Activated CD4-positive, alpha-beta T cell treated with anti-CD3 and anti-CD28 coated beads, Interleukin-2, amount 10 ng/mL, durations not matched to agents 7 days and 5 days (primary cell): ENCODE measurements at places on chromosomes 3 and 15. TPM values are rescaled to one million over a fixed set of nuclear protein-coding genes. Genes with fewer than 3 reads are reported as not detected.
A peak's percentile ranks its signal among the peaks of the same experiment; 100 is the strongest.

- no peak for DNase-seq
These were observed 68.2 kb downstream of the SIDT1 start for GRCh38 chr3:113600418-113601182.

TRH gene
- not detected for total RNA-seq

DNA sequence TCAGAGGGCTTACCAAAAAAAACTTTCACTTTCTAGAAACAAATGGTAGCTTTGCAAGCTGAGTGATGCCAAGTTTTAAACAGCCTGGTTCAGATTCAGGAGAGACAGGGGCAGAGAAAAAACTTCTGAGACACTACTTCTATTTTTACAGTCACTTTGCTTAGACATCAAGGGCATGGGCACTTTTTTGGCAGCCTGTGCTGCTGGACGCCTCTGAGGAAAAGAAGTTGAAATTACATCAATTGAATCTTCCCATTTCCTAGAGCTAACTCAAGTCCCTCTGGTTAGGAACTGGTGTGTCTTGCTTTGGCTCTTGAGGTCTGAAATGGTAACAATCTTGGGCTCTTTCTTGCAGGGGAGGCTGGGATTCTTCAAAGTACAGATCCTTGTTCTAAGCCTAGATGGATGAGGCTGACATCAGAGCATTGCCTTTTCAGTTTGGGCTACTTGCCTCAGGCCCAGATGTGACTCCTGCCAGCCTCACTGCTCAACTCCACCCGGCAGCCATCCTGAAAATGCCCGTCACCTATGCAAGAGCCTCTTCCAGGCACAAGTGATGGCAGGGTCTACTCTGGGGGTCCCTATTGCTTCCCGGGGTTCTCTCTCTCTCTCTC lies 357.5 kb downstream of the FOXP1 start:
- DNase-seq: no peak

GRCh38 chr15:98960555-98961050 lies 47.0 kb downstream of the PGPEP1L start:
- no peak for DNase-seq

BHLHE40 gene
- total RNA-seq: 112 TPM

DNA sequence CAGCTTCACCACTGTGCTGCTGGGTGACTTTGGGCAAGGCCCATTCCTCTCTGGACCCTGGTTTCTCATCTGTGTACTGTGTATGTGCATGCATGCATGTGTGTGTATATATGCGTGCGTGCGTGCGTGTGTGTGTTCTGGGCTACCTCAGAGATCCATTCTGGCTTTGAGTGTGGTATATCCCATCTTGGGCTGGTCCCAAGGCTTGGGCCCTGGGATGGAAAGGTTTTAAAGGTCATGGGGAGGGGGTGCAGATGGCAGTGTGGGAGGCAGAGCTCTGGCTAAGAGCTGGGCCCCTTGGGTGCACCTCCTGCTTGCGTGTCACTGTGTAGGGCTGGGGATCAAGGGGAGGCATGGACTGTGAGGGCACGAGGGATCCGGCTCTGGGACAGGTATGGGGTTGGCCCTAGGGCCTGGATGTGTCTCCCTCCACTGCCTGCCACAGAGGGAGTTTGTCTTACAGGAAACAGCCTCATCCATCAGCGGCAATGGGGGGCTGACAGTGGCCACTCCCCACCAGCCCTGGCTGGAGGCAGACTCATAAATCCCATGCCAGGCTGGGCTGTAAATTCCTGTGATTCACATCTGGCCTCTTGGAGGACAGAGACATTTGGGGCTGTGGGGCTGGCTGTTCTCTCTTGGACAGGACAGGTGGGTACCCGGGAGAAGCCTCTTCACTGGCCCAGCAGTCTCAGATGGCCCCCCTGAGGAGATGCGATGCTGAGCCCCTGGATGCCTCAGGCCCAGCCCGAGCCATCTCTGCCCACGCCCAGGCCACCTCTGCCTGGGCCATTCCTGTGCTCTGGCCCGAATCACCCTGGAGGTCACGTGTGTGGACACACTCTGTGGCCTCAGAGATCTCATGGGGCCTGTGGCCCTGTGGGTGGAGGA lies 21.4 kb upstream of the CSPG4 start:
- no peak for DNase-seq

GALNT15 gene
- not detected for total RNA-seq

- no peak for DNase-seq
These were observed 288.2 kb downstream of the ADAMTS17 start for GRCh38 chr15:100053474-100054121.

- no peak for DNase-seq
These were observed 163.0 kb upstream of the TMCO5A start for GRCh38 chr15:37771465-37771864.

GRCh38 chr3:127042634-127043033 lies 59.7 kb downstream of the PLXNA1 start:
- DNase-seq: no peak

DNA sequence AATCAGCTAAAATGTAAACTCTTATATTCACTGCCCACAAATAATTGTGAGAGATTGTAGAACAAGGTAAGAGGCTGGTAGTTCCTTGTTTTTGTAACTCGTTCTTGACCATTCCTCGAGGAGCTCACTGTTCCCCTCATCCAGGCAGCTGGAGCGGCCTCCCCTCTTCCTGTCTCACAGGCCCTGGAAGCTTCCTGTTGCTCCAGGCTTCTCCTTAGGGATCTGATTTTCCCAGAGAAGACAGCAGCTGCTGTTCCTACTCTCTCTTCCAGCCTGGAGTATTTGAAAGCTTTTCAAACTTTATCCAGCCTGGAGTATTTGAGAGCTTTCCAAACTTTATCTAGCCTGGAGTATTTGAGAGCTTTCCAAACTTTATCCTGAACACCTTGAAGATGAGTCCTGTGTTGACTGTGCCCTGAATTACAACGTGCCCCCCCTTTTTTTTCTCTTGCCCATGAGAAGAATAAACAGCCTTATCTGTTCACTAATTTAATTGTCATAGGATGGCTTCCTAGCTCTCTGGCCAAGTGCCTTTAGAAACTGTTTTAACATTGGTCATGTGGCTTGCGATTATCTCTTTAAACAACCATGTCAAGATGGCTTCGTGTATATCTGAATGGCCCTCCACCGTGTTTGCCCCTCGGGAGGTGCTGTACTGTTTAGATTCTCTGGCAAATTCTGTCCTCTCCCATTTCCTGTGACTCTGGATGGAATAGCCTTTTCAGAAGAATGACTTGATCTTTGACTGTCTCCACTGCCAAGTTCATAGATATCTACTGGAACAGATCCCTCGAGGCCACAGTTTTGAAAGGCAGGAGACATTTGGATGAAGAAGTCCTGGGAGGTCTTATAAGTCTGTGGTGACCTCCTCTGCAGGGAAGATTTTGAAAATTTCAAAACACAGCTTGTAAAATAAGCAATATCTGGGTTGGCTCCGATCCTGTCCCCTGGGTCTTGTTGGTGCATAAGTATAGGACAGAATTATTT lies 4.8 kb downstream of the ADAMTSL3 start:
- no peak for DNase-seq

DNA sequence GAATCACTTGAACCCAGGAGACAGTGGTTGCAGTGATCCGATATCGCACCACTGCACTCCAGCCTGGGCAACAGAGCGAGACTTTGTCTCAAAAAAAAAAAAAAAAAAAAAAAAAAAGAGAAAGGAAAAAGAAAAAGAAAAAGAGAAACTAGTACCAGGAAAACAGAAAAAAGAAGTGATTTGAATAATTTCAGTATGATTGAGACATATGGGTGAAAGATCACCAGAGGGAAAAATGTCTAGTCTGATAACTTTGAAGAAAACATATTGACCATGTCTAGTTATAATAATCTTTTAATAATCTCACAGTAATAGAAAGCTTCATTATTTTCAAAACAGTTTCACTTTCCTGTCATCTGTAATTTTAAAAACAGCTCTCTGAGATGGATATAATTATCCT lies 16.4 kb downstream of the TGFBR2 start:
- DNase-seq: no peak

SLC41A3 gene
- 26.0 TPM for total RNA-seq

DNA sequence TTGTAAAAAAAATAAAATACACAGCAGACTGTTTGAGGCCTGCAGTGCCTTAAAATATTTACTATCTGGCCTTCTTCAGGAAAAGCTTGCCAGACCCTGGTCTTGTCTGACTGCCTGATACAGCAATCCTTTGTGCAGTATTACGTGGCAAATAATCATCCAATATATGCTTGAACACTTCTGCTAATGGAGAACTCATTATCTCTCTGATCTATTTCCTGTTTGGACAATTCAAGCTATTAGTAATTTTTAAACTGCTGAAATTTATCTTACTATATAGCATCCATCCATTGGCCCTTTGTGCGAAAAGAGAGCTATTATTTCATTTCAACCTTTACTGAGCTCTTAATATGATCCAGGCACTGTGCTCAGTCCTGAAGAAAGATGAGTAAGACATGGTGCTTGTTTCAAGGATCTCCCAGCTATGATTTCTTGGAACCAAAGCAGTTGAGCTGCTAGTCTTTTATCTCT lies 15.9 kb downstream of the ATG7 start:
- DNase-seq: no peak

ZNF80 gene
- total RNA-seq: 0.10 TPM

- no peak for DNase-seq
These were observed 47.4 kb downstream of the MRPL46 start for GRCh38 chr15:88419830-88420229.

PLA1A gene
- total RNA-seq: not detected

DNA sequence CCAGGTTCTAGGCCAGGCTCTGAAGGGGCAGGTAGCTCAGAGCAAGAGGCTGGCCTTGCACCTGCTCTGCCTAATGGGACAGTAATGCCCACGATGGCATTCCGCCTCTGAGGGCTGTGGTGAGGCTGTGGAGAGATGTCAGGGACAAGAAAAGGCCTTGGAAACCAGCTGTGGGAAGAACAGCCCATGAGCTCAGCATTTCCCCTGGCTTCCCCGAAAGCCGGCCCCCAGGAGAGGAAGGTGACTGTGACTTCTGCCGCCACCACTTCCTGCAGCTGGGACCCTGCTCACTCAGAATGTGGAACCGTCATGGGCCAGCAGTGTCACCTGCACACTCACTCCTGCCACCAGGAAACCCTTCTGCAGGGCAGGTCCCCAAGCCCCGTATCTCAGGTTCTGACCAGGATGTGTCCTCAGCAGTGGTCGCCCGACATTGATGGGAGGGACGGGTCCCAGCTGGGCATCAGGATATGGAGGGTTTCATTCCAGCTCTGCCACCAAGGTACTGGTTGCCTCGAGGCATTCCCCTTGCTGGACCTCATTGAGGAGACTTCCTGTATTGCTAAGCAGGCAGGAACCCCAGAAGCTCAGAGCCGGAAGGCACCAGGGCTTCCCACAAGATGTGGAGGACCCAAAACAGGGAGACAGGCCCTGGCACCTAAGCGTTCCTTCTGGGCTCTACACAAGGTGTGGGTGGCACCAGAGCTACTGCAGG lies 30.7 kb downstream of the SEMA7A start:
- DNase-seq: peak; percentile 72

GRCh38 chr3:10344147-10344943 lies 23.4 kb upstream of the SEC13 start:
- peak; percentile 57 for DNase-seq

SCAANT1 gene
- total RNA-seq: not detected

DNA sequence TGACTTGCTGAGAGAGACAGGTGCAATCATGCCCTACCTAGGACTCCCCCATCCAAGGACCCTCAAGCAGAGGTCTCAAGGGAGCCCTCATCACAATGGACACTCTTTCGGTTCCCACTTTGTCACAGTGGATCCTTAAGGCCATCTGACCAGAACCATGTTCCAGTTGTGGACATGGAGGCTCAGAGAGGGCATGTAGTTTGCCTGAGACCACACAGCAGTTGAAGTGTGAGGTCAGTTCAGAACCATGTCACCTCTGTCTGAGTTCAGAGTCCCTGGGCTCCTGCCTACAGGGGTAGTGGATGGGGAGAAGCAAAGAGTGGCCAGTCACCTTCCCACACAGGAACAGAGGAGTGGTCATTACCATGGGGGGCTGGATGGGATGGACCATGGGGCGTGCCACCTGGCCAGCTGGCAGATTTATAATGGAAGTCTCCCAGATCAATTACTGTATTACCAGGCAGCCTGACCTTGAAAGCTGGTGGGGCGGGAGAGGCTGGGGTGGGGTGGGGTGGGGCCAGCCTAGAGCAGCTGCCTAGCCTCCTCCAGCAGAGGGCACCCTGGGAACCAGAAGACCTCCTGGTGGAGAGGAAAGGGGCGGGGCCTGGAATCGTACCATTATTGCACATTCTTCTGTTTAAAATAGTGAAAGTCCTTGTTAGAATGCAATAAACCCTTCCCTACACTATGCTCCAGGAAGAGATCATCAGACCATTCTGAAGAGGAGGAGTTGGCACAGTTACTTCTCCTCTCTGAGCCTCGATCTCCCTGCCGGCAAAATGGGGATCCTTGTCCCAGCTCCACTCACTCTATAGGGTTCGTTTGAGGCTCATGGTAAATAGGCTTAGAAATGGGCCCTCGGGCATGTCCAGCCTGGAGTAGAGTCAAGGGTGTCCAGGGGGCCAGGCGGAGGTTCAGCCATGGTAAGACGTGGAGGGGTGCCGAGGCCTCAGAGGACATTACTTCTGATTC lies 26.9 kb upstream of the LINGO1 start:
- DNase-seq: peak; percentile 37

DNA sequence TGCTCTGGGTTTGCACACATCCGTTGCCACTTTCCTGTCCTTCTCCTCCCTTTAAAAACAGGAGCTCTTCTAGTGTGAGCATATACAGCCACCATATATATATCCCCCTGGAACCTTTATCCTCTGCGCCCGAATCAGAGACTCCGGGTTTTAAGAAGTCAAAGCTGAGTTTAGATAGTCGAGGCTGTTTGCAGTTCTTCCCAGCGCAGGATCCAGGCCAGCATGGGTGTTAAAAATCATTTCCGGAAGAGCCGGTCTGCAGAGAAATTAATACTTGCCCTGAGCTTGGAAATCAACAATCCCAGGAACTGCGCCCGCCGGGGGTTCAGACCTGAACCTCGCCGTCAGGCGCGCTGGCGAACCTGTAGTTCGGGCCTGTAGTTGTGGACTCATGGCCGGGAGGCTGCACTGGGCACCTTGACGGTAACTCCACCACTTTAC lies 2.3 kb downstream of the SHOX2 start:
- no peak for DNase-seq

DNASE1L3 gene
- not detected for total RNA-seq

MGLL gene
- 0.25 TPM for total RNA-seq

DNA sequence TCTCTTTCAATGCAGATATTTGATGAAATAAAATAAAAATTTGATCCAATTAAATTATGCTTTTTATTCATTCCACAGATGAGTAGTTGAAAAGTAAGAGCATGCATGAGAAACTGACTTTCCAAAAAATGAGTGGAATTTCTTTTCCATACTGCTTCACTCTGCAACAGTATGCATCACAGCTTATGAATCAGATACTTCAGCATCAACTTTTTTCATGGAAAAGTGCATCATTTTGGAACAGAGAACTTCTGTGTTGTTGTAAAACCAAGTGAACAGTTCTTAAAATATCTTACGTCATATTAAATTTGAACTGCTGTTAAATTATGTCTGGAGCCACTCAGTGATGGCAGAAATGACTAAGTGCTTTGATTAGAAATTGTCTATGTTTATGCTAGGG lies 16.7 kb upstream of the SLC7A14 start:
- no peak for DNase-seq

ALCAM gene
- 4.5 TPM for total RNA-seq

DNA sequence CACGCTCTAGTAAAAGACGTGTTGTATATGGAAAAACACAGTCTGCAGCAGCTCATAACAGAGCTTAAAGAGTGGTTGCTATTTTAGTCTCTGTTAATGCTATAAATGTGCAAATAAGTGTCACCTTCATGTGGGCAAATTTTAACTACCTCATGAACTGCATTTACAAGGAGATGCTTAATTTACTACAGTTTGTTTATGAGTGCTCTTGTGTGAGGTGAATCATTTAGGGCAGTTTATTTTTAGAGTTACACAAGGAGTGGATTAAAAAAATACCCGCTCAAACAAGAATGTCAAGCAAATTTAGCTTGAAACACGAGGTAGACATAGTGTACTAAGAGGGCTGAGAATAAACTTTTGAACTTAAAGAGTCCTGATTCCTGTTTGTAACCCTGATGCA lies 579.0 kb downstream of the MFSD1 start:
- no peak for DNase-seq
